ENCODE measurements at places on chromosomes 7 and 10.

- no peak for DNase-seq
Observed at GRCh38 chr10:113801569-113801968, 50.1 kb downstream of the PLEKHS1 start.

- DNase-seq: no peak
Observed at GRCh38 chr7:36639826-36640225, 84.5 kb downstream of the AOAH start.

DNA sequence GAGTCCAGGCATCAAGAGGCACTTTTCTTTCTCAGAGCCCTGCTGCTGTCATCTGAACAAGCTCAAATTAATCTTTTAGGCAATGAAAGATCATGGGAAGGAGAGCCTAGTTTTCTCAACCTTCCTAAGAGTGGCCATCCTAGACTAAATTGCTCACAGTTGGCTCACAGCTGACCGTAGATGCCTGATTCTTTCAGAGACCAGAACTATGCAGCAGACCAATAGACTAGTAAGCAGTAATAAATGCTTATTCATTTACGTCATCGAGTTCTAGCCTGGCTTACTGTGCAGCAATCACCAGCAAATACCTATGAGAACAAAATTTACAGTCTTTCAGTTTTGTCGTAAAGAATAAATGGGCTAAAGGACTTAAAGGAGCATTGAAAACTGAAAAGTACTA, 602.9 kb upstream of the GHITM start:
- DNase-seq: no peak

DNA sequence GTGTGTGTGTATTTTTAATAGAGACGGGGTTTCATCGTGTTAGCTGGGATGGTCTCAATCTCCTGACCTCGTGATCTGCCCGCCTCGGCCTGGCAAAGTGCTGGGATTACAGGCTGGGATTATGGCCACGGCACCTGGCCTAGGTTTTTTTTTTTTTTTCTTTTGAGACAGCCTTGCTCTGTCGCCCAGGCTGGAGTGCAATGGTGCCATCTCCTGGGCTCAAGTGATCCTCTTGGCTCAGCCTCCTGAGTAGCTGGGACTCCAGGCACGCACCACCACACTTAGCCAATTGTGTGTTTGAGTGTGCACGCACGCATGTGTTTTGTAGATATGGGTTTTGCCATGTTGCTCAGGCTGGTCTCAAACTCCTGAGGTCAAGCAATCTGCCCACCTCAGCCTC, 629.8 kb downstream of the ETV1 start:
- DNase-seq: no peak

DNA sequence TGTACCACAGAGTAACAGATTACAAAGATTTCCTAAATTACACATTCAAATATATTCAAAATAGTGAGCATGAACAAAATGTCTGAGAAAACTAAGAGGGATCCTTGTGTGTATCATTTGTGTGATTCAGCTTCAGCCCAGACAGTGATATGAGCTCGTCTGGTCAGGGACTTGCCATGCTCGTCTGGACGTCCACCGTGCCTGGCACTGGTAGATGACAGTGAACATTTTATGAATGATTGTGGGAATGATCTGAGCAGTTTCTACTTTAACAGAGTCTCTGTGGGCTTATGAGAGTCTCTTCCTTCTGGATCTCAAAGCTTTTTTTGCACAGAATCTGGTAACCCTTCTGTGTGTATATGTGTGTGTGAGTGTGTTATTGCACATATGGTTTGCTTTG, 34.2 kb upstream of the ANKRD2 start:
- DNase-seq: no peak

DNA sequence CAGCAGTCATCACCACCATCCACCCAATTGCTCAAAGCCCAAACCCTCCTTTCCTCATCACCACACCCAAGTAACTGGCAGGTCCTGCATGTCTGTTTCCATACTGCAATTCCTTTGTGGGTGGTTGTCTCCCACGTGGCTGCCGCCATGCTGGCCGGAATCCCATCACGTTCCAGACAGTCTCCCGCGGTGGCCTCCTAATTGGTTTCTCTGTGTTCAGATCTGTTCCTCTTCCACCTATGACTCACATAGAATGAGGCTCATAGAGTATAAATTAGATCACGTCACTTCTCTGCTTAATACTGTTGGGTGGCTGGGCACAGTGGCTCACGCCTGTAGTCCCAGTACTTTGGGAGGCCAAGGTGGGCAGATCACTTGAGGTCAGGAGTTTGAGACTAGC, 813.0 kb downstream of the TYW1 start:
- no peak for DNase-seq

DNA sequence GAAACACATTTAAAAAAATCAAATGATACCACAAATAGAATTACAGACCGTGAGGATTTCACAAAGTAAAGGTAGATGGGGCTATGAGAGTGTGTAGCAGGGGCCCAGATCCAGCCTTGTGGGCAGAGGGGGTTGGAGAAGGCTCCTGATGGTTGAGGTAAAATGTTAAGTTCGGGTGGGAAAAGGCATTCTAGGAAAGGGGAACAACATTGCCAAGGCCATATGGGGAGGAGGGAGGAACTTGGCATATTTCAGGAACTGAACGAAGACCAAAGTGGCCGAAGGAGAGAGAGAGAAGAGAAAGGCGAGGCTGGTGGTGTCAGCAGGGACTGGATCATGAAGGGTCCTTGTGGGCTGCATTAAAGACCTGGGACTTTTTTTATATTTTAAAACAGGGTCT, 98.9 kb downstream of the CARD11 start:
- no peak for DNase-seq

GRCh38 chr7:75575488-75576121, 83.5 kb downstream of the SPDYE5 start:
- DNase-seq: no peak

- DNase-seq: no peak
Observed at GRCh38 chr10:79331709-79332108, 15.6 kb upstream of the PPIF start.

DNA sequence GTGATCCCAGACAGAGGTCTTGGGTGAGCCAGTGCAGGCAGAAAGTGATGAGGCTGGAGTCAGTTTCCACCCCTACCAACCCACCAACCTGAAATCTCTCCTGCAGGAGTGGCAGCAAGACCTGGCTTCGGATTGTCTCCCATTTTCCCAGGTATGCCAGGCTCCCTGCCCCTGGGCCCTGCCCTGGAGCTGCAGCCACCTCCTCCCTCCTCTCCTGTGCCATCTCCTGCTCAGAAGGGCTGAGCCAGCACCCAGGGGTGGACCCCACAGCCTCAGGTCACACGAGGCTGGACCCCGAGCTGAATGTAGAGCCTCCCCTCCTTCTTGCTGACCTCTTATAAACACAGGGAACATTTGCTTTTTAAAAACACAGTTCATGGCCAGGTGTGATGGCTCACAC, 17.0 kb upstream of the LIMK1 start:
- DNase-seq: no peak

- DNase-seq: no peak
Observed at GRCh38 chr10:70925377-70926225, 37.2 kb upstream of the PCBD1 start.

- DNase-seq: no peak
Observed at GRCh38 chr10:383519-383918, 248.3 kb downstream of the ZMYND11 start.

- no peak for DNase-seq
Observed at GRCh38 chr10:100749309-100750217, 4.2 kb downstream of the PAX2 start.

GRCh38 chr10:6868036-6868725, 288.1 kb upstream of the PRKCQ start:
- no peak for DNase-seq

- DNase-seq: no peak
Observed at GRCh38 chr7:66321283-66321682, 116.1 kb downstream of the TPST1 start.

DNA sequence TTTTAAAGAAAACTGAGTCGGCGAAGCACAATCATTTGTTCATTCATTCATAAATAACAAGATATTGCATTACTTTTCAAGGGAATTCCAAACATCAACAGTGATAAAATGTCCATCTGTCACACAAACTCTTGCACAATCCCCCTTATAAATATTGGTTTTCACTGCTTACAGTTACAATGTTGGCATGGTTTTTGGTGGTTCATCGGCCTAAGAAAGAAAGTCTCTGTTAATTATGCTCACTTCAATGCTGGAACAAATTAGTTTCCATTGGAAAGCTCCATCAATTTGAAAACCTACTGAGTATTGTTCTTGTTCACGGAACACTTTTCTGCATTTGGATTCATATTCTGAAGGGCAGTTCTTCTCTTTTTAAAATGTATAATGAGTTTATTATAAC, 188.5 kb downstream of the JAZF1 start:
- no peak for DNase-seq

DNA sequence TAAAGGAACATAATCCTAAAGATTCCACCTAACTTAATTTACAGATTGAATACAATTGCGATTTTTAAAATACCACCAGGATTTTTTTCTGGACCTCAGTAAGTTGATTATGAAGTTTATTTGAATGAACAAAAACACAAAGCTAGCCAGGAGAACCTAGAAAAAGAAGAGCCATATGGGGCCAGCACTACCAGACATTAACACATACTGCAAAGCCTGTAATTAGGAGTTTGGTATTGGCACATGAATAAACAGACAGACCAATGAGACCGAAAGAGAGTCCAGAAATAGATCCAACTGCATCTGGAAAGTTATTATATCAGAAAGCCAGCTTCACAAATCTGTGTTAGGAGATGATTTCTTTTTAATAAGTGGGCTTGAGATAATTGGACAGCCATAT, 105.5 kb upstream of the CHST15 start:
- no peak for DNase-seq

- DNase-seq: no peak
Observed at GRCh38 chr7:100629117-100629716, 12.1 kb downstream of the TFR2 start.

- no peak for DNase-seq
Observed at GRCh38 chr7:88202278-88202677, 17.6 kb downstream of the SRI start.

GRCh38 chr10:96958071-96958470, 126.0 kb downstream of the LCOR start:
- no peak for DNase-seq

DNA sequence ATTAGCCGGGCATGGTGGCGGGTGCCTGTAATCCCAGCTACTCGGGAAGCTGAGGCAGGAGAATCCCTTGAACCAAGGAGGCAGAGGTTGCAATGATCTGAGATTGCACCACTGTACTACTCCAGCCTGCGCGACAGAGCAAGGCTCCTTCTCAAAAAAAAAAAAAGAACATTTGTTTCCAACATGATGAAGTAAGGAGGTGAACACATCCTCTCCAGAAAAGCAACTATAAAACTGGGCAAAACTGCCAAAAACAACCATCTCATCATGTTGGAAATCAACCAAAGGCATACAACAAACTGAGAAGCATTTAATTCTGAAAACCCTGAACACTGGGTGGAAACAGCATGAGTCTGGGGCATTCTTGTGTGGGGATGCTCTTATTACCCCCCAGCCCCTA, 14.3 kb downstream of the PRTFDC1 start:
- DNase-seq: no peak

GRCh38 chr10:1454428-1454827, 282.9 kb downstream of the ADARB2 start:
- DNase-seq: no peak

DNA sequence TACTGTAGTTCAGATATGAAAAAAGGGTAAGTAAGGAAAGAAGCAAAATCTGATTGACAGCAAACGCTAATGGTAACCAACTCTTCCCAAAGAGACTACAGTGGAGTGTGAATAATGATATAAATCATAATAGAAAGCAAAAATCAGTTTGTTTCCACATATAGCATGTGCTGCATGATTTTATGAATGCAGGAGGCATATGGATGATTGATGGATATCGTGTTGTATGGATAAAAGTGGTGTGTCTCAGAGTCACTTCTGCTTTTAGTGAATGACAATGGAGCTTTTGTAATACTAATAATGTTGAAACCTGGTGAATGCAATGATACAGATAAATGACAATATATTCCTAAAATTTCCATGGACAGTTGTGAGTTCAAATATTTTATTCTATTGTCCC, 36.6 kb upstream of the PALS2 start:
- peak; percentile 9 for DNase-seq

DNA sequence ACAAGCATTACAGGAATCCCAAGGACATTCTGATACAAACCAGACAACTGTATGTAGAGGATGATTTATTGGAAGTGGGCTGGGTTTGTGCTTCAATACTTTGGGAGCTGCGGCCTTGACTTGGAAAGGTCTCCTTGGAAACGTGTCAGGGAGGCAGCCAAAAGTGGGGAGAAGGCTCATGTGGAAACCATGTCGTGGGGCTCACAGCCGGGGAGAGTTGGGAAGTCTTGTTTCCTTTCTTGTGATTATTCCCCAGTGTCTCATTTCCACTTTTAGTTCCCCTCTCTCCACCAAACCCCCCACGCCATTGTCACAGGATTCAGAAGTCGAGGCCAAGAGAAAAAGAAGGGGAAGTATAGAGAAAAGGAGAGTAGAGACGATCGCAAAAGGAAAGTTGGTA, 53.9 kb upstream of the SFMBT2 start:
- no peak for DNase-seq

GRCh38 chr7:126079581-126079980, 1150.0 kb upstream of the POT1 start:
- no peak for DNase-seq

GRCh38 chr7:157017603-157018327, 7.3 kb upstream of the MNX1 start:
- no peak for DNase-seq

GRCh38 chr10:92897916-92898315, 49.6 kb downstream of the EXOC6 start:
- no peak for DNase-seq

DNA sequence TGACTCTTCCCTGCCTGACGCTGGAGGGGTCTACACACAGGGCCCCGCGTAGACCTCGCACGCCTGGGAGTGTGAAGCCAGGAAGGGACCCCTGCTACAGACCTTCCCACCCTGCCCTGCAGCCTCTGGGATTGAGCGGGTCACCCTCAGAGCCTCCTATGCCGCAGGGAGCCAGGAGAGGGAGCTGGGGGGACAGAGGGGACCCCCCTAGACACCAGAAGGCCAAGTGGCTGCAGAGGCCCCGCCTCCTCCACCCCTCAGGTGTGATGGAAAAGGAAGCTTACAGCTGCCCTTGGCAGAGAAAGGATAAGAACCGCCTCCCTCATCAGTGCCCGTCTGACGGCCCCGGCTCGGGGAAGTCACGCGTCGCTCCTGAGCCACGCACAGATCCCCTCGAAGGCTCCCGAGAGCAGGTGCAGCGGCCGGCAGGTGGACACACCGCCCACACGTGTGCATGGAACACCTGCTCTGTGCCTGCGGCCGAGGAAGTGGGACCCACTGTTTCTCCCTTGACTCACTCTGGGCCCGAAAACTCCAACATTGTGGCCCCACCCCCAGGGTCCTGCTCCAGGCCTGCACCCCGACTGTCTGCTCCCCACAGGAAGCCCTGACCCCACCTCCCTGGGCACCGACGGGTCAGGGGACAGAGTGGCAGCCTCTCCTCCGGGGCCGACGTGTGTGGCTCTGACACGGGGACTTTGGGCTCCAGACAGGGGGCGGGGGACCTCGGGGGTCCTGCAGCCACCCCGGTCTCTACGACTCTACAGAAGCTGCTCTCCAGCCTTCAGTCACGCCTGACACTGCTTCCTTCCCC, 73.3 kb downstream of the MICALL2 start:
- no peak for DNase-seq
